ENCODE measurements at places on chromosomes 2 and 18.

DNA sequence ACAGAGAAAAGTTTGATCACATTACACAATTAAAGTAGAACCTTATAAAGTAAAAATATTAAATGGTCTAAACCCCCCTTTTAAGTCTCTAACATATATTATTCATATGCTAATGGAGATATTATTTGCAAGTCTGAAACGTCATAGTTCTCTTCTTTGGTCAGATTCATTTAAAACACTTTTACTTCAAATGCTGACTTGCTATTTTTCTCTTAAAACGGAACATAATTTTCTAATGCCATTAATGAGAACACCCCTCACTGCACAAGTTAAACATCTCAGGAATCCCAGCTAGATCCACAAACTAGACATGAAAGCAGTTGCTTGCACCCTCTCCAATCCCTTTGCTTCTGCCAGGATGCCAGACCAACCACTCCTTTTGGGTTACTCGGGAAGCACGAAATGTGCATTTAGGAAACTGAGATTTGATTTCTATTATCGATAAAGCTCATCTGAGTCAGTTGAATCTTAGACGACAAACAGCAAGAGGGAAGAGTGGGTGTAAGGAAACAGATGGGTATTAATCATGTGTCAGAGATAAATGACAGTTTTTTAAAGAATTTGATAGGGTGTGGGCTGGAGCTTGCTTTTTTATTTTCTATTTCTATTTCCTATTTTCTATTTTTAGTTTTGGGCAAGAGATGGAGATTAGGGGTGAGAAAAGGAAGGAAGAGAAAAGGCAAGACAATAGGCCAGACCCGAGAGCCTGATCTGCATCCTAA lies 1.5 kb downstream of the ADD2 start:
- DNase-seq: no peak

DNA sequence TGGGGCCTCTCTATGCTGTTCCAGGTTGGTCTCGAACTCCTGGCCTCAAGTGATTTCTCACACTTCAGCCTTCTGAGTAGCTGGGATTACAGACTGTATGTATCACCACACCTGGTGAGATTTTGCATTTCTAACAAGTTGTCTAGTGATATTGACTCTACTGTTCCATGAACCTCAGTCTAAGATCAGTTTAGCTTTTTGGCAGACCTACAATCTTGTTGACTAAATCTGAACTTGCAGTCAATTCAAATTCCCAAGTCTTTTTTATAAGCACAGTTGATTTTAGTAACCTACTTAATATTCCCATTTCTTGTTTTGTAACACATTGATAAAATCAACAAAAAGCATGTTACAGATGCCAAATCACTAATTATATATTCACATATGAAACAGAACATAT lies 266.1 kb upstream of the CYP26B1 start:
- no peak for DNase-seq

- DNase-seq: no peak
Measured at GRCh38 chr18:78511666-78512601, 467.7 kb upstream of the SALL3 start.

- DNase-seq: no peak
Measured at GRCh38 chr2:117700471-117700870, 114.0 kb upstream of the DDX18 start.

DNA sequence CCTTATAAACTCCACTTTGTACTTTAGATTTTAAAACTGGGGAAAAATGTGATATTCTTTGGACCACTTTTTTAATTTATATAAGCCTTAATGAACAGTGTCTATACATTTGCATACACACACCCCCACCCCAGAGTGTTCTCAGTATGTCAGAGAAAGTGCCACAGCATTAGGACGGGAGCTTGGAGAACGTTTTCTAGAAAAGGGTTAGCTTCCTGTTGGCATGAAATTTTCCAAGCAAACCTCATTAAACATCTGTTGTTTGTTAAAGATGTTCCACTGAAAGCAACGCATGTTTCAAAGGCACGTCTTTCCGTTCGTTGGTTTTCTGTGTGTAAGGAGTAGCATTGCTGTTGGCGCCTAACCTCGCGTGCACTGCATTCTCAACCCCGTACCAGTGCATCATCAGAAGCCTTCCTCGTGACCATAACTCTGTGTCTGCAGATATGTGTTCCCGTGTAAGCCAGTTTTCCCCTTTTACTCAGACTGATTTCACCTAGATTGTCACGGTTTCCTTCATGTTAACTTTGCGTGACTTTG lies 228.5 kb downstream of the ALPK2 start:
- no peak for DNase-seq

DNA sequence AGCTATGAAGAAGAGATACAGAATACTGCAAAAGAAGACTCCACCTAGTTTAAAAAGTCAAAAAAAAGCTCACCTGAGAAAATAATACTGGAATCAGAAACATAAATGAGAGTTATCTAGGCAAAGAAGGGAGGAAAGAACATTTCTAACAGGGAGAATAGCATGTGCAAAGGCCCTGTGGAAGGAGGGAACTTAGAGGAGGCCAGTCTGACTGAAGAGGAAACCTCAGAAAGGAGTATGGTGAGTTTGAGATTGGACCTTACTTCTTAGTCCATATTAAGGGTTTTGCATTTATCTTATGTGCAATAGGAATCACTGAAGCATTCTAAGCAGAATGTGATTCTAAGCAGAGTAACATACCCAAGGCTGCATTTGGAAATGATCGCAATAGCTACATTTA lies 193.2 kb downstream of the LNPK start:
- no peak for DNase-seq

DNA sequence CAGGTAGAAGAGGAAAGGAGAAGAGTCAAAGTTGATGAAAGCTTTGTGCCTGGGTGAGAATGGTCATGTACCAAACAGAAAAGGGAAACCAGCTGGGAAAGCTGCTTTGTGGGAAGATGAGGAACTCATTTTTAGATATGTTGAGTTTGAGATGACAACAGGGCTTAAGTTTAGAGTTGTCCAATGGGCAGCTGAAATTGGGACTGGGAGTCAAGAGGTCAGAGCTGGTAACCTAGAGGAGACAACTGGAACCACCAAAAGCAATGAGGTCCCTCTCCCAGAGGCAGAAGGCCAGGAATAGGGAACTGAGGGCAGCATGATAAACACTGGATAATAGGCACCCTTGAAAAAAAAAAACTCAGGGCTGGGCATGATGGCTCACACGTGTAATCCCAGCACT lies 48.8 kb downstream of the SLC4A1AP start:
- DNase-seq: no peak

DNA sequence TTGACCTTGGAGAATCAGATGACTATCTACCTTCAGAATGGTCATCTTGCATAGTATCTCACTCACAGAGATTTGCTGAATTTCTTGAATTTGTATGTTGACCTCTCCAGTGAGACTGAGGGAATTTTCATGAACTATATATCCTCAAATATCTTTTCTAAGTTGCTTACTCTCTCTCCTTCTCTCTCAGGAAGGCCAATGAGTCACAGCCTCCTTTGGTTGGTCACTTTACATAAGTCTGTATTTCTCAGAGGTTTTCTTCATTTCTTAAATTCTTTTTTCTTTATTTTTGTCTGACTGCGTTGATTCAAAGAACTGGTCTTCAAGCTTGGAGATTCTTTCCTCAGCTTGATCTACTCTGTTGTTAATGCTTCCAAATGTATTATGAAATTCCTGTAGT lies 51.7 kb downstream of the VIT start:
- no peak for DNase-seq

- no peak for DNase-seq
Measured at GRCh38 chr2:223297788-223298187, 245.8 kb downstream of the KCNE4 start.

- DNase-seq: peak; percentile 8
Measured at GRCh38 chr2:177332026-177332991, 60.3 kb upstream of the AGPS start.

DNA sequence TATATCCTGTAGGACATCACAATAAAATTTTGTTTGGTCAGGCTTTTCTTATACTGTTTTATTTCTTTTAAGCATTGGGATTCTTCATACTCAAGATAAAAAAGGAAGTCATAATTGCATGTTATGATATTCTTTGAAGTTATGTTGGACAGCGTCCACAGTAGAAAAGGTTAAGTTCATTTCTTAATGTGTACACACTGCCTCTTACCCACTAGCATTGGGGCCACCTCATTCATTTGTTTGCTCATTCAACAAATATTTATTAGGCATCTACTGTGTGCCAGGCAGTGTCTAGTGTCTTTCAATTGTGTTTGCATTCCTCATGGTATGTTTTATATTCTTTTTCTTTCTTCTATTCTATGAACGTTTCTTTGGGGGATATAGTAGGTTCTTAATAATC lies 70.2 kb downstream of the PTPRM start:
- DNase-seq: no peak

- DNase-seq: no peak
Measured at GRCh38 chr18:13831864-13832508, 8.0 kb downstream of the MC5R start.

- no peak for DNase-seq
Measured at GRCh38 chr2:12935796-12936195, 219.1 kb downstream of the TRIB2 start.

GRCh38 chr2:236095504-236095903 lies 72.7 kb downstream of the GBX2 start:
- no peak for DNase-seq

DNA sequence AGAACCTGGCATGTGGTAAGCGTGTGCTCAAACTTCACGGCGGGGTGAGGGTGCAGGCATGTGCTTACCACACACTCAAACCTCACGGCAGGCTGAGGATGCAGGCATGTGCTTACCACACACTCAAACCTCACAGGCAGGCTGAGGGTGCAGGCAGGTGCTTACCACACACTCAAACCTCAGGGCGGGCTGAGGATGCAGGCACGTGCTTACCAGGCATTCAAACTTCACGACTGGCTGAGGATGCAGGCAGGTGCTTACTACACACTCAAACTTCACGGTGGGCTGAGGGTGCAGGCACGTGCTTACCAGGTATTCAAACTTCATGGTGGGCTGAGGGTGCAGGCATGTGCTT lies 105.0 kb upstream of the ALKAL2 start:
- no peak for DNase-seq

- no peak for DNase-seq
Measured at GRCh38 chr2:227877421-227878310, 6.2 kb downstream of the DAW1 start.

DNA sequence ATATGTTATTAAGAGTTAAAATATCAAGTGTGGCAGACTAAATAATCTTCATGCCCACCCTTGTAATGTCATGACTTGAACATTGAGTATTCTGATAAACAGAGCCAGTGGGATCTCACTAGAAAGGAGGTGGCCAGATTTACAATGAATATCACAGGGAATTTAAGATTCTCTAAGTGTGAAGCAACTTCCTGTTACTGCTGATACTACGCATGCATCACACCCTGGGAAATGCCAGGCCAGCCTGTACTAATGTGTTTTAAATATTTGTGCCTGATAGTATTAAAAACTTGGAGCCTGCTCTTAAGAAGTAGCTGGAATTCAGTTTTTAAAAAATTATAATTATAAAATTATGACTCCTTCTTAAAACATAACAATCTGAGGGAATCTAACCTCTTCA lies 148.3 kb downstream of the LAMA3 start:
- no peak for DNase-seq

GRCh38 chr2:96594282-96594681 lies 43.8 kb downstream of the KANSL3 start:
- DNase-seq: no peak

DNA sequence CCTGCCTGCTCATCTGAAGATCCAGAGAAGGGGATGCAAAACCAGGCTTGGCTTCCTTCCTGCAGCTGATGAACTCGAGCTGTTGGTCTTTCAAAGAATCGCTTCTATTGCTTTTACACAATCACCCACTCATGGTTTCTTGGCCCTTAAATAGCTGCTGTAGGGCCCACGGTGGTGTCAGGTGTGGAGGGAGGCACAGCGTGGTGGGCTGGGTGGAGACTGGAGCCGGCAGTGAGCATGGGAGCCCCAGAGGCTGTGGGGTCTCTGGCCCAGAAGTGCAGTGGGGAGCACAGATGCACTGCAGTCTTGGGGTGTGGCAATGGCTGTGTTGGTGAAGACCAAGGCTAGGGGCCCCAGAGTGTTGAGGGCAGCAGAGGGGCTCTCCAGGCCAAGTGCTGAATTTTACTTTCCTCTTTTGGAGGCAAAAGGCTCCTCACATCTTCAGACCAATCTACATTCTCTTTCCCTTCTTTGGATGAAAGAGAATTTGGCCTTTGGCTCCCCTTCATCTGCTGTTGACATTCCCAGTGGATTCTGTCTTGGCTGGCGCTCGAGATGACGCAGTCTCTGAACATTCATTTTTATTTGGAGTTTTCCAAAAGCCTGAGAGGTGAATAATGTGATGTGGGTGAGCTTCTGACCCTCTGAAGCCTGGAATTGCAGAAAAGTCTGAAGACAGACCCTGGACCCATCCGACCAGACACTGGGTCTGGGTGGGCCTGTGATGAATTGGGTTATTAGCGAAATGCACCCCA lies 70.1 kb upstream of the ASB18 start:
- no peak for DNase-seq

- DNase-seq: peak; percentile 40
Measured at GRCh38 chr18:27500531-27500930, 315.4 kb upstream of the CHST9 start.

GRCh38 chr2:47941936-47942335 lies 35.6 kb upstream of the FBXO11 start:
- DNase-seq: no peak

GRCh38 chr2:104563398-104563996 lies 290.4 kb upstream of the POU3F3 start:
- DNase-seq: no peak

- no peak for DNase-seq
Measured at GRCh38 chr18:61281431-61281830, 51.8 kb upstream of the CDH20 start.

- DNase-seq: no peak
Measured at GRCh38 chr2:108616318-108616717, 82.0 kb downstream of the LIMS1 start.

DNA sequence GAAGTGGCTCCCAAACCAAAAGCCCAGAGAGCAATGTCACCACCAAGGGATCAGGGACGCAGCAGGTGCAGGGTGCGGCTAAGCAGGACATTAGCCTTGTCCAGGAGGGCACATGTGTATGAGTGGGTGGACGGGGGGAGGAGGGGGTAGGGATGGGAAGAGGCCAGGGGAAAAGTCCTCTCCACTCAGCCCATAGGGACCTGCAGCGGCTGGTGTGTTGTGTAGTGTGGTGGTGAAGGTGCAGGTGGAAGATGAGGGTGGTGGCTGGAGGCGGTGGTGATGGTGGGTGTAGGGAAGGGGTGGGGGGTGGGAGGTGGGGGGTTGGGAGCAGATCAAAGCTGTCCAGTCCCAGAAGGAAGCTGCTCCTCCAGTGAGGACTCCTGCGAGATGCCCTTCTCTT lies 3.7 kb downstream of the C2orf81 start:
- DNase-seq: no peak

GRCh38 chr2:178859730-178860129 lies 52.5 kb upstream of the TTN start:
- DNase-seq: peak; percentile 29

- DNase-seq: no peak
Measured at GRCh38 chr2:62727259-62727867, 21.9 kb downstream of the EHBP1 start.

- DNase-seq: no peak
Measured at GRCh38 chr2:72803151-72803550, 22.7 kb downstream of the EXOC6B start.

DNA sequence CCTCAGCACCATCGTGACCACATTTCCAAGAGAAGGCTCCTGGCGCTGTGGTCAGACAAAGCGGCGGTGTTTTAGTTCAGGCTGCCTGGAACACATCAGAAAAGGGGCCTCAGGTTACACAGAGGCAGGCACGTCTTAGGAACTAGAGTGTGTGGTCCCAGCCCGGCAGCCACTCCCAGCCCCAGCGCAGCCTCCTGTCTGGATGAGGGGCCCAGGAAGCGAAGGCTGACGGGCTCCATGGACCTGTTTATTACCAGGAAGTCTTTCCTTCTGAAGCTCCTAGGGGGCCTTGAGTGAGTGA lies 10.0 kb upstream of the GPR55 start:
- no peak for DNase-seq

- DNase-seq: no peak
Measured at GRCh38 chr18:37270038-37270665, 295.4 kb downstream of the CELF4 start.

Data from hippocampal formation (tissue), 2 donors.